ENCODE measurements at places on chromosomes 2 and 18. TPM values are rescaled to one million over a fixed set of nuclear protein-coding genes. Genes with fewer than 3 reads are reported as not detected.

GPR55 gene
- 0.78 TPM for total RNA-seq

CACNB4 gene
- 0.23 TPM for total RNA-seq

KCNG3 gene
- total RNA-seq: 0.16 TPM

DAPL1 gene
- not detected for total RNA-seq

RAPGEF4 gene
- total RNA-seq: 0.92 TPM

DNA sequence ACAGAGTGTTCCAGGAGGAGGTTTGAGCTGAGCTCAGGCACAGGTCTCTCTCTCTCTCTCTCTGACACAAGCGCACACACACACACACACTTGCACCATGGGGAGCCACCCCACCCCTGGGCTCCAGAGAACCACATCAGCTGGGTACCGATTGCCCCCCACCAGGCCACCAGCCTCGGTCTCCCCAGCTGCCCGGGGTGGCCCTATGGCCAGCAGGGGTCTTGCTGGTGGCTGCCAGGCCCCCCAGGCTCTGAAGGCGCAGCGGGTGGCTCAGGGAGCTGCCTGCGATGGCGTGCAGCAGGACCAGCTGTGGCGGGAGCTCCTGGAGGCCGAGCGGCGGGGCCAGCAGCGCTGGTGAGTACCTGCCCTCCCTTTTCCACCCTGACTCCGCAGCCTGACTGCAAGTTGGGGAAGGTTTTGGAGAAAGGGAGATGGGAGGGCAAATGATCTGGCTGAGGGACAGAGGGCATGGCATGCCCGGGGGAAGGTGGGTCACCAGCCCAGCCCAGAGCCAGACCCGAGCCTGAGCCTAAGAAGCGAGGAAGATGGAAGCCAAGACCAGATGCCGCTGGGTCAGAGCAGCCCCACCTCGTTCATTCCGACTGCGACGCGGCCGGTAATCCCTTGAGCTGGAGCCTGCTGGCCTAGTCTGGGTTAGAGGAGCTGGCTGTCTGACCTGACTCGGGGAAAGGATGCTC lies 21.9 kb upstream of the SLC66A3 start:
- H3K36me3 ChIP-seq: no peaks in the 10 kb centered on the region
- peak overlapping the region; percentile 83 for H3K4me3 ChIP-seq
- peaks cover 5% of the 10 kb centered on the region for H3K4me1 ChIP-seq
- peaks cover 13% of the 10 kb centered on the region for H3K27me3 ChIP-seq
- H3K27ac ChIP-seq: no peak overlapping the region

DNA sequence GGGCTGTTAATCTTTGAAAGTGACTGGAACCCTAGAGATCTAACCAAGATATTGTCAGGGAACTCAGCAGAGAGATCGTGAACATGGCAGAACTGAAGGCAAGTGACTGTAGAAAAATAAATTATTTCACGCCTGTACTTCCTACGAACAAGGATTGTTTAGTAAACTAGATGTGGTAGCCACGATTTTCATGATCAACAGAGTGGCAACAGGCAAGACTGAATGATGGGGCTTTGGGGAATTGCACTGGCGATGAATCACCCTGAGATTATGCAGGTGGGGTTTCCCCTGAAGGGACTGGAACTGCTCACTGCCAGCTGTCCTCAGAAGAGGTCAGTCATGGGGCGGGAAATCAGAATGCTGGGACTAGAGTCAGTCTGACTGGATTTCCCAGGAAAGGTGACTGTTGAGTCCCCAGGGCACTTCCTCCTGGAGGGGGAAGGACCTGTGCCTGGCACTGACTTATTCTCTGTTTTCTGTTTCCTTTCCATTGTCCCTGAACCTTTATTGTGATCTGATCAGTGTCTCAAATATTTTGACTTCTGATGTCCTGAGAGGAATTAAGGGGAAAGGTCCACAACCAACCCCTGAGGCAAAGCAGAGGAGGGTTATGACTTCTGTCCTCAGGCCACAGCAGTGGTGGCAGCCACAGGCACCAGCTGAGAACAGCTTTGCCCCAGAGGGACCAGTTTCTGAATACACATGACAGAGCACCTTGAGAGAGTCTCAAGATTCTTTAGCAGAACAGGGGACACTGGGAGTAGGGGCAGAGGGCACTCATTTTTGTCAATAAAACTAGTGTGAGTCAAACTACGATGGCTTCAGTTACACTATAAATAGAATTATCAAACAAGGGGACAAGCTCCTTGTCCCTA lies 70.0 kb downstream of the NAB1 start:
- H3K27ac ChIP-seq: peak overlapping the region; percentile 92
- H3K27me3 ChIP-seq: no peaks in the 10 kb centered on the region
- DNase-seq: no peak
- H3K4me3 ChIP-seq: peak overlapping the region; percentile 28

DNA sequence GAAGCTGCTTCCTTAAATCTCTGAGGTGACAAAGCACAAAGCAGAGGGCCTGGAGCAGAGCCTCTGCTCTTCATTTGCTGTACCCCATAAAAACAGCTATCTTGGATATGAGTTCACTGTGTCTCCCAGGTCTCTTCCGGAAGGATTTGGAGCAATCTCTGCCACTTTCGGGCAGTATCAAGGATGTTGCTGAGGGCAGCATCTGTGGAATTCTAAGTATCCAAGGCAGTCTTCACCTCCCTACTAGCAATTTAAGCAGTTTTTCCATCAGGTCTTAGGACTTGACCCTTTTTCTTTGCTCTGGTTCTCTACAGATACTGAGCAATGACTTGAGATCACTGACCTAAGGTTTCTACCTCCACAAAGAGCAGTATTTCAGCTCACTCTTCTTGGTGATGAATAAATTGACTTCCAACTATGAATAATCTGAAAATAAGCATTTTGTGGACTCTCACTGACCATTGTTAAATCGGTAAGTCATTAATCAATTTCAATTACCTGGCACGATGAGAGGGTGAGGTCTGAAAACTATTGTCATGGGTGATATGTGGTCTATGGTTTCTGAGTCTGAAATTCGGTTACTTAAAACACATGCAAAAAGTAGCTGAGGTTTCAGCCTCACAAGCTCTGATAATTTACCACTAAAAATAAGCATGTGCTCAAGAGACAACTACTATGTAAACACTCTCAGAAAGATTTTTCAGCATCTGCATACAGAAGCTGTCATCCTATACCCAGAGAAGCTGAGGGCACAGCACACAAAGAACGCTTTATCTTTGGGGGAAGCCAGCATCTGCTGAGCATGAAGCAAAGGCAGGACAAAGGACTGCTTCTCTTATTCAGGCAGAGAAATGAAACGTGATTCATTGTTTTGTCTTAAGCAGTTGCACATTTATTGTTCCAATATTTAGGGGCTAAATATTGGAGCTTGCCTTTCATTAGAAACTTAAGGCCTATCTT lies 32.1 kb upstream of the SPATS2L start:
- no peaks in the 10 kb centered on the region for H3K4me1 ChIP-seq
- peaks cover 28% of the 10 kb centered on the region for H3K27me3 ChIP-seq
- H3K27ac ChIP-seq: no peak overlapping the region
- no peak for DNase-seq
- no peak overlapping the region for H3K4me3 ChIP-seq

DNA sequence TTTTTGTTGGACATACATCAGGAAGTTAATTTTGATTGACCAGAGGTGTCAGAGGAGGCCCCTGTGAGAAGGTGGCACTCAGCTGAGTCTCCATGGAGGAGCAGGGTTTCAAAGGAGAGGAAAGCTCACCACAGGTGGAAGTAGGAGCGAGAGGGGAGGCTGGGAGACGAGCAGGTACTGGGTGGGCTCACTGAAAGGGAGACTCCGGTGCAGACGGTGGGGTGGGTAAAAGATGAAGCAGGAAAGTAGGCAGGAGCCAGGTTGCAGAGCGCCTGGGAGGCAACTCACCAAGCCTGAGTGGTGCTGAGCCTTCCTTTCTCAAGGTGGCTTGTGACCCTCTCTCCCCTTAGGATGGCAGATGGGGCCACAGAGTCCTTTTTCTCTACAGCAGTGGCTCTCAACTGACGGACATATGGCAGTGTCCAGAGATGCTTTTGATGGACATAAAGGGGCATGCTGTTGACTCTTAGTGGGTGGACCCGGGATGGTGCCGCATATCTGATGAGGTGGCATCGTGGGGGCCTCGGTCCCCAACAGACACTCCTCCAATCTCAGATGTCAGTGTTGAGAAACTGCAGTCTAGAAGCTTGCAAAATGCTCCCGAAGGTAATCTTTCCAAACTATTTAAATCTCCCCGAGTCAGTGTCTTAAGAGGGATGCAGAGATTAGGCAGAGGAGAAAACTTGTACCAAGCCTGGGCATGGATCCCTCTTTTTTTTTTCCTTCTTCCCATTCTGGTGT lies 64.0 kb downstream of the LPIN1 start:
- no peak overlapping the region for H3K4me3 ChIP-seq
- peaks cover 79% of the 10 kb centered on the region for H3K36me3 ChIP-seq
- no peak for DNase-seq
- peaks cover 17% of the 10 kb centered on the region for H3K4me1 ChIP-seq
- H3K27me3 ChIP-seq: no peaks in the 10 kb centered on the region

GRCh38 chr2:176555781-176556180 lies 286.5 kb downstream of the MTX2 start:
- no peak for DNase-seq
- no peaks in the 10 kb centered on the region for H3K36me3 ChIP-seq
- no peak overlapping the region for H3K27ac ChIP-seq
- H3K4me1 ChIP-seq: peaks cover 11% of the 10 kb centered on the region
- no peak overlapping the region for H3K4me3 ChIP-seq
- H3K27me3 ChIP-seq: peaks cover 52% of the 10 kb centered on the region

DNA sequence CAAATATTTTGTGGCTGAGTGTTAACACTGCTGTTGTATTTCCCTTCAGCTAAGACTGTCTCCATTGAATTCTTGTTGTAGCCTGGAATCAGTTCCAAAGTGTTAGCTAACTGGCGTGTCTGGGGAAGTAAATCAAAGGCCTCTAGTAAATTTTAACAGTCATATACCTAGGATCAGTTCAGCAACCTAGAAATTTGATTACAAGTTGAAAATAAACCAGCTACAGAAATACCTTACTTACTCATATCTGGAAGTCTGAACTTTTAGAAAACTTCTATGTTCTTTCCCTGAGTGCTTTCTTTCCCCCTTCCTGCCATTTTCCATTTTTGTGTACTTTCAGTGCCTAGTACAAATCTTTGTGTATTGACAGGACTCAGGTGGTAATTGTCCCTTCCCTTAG lies 396.7 kb upstream of the DCC start:
- DNase-seq: no peak
- no peak overlapping the region for H3K27ac ChIP-seq
- H3K27me3 ChIP-seq: no peaks in the 10 kb centered on the region
- H3K4me3 ChIP-seq: no peak overlapping the region
- H3K36me3 ChIP-seq: no peaks in the 10 kb centered on the region
- H3K4me1 ChIP-seq: no peaks in the 10 kb centered on the region

- no peak for DNase-seq
- peaks cover 10% of the 10 kb centered on the region for H3K4me1 ChIP-seq
- no peaks in the 10 kb centered on the region for H3K36me3 ChIP-seq
- peaks cover 45% of the 10 kb centered on the region for H3K27me3 ChIP-seq
Observed at GRCh38 chr2:232058063-232058877, 96.8 kb downstream of the DIS3L2 start.

- DNase-seq: no peak
- no peak overlapping the region for H3K4me3 ChIP-seq
- H3K4me1 ChIP-seq: peaks cover 2% of the 10 kb centered on the region
- H3K27me3 ChIP-seq: peaks cover 39% of the 10 kb centered on the region
Observed at GRCh38 chr2:226683944-226684562, 115.6 kb downstream of the IRS1 start.

- no peaks in the 10 kb centered on the region for H3K4me1 ChIP-seq
- no peaks in the 10 kb centered on the region for H3K36me3 ChIP-seq
- H3K27me3 ChIP-seq: no peaks in the 10 kb centered on the region
- DNase-seq: no peak
- H3K27ac ChIP-seq: no peak overlapping the region
Observed at GRCh38 chr18:33123862-33124518, 316.5 kb downstream of the CCDC178 start.

DNA sequence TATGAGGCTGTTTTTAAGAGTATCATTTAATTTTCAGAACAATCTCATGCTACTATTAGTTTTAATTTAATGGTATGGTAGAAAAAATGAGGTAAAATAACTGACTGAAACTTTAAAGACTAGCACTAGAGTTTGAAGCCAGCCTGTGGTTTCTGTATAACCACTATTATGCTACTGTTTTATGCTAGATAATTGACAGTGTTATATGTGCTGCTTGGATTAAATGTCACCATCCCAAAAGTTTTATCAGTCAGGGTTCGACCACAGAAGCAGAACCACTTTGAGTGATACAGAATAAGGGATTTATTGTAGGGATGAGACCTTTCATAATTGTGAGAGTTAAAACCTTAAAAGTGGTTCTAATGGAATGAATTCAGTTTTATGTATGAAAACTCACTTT lies 271.6 kb downstream of the PTGR3 start:
- H3K36me3 ChIP-seq: no peaks in the 10 kb centered on the region
- no peak overlapping the region for H3K4me3 ChIP-seq
- H3K27me3 ChIP-seq: no peaks in the 10 kb centered on the region
- peaks cover 7% of the 10 kb centered on the region for H3K4me1 ChIP-seq
- H3K27ac ChIP-seq: no peak overlapping the region

DNA sequence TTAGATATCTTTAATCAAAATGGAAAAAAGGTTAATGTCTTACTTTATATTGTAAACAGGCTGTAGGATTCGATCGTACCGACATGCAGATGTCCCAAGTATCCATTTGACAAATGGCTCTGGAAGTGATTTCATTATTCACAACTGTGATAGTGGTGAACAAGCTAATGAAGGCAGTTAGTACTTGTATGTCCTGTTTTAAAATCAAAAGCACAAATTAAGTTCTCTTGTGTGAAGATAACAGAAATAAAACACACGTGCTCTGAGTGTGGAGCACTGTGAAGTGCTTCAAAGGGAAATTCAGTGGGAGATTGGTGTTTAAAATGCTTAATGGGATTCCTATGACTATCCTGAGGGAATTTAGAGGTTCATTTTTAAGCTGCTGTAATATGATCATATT lies 8.6 kb upstream of the LRP1B start:
- DNase-seq: no peak
- no peak overlapping the region for H3K4me3 ChIP-seq
- no peak overlapping the region for H3K27ac ChIP-seq
- no peaks in the 10 kb centered on the region for H3K4me1 ChIP-seq

Data from activated T-helper 2 cell treated with anti-CD3 and anti-CD28 coated beads, Interferon-gamma antibody, Interleukin-2, Interleukin-4, amounts not matched to agents 10 μg/mL and 5 μg/mL and 100 μg/mL, durations not matched to agents 14 hours and 24 hours and 36 hours (primary cell).